GM23338 (cell line): ENCODE measurements at places on chromosomes 13 and 19.
A peak's percentile ranks its signal among the peaks of the same experiment; 100 is the strongest.

DNA sequence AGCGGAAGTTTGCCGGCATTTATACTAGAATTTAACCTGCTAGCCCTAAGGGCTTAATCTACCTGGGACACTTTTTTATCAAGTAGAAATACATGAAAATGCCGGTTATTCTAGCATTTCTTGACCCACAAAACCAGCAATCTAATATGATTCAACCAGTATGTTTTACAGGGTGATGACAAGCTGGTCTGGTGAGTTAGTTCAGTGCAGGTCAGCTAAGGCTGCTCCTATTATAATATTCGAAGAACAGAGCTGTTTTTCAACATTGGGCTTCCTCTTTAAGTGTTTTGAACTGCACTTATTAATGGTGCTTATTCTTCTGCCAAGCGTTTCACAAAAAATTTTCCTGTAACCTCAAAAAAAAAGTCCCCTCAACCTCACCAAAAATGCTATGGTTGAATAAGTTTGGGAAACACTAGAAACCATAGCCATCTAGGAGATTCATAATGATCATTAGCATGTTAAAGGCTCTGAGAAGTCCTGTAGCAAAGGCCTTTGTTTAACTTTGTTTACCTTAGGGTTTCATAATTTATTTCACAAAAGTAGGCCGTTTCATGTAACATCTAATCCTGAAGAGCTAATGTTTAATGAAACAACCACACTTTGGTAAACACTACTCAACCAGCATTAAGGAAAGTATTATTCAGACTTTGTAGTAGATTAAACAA is 526.6 kb downstream of the KLF12 start:
- no peaks in the 10 kb centered on the region for H3K36me3 ChIP-seq
- no peaks in the 10 kb centered on the region for H3K4me1 ChIP-seq
- no peaks in the 10 kb centered on the region for H3K27me3 ChIP-seq
- H3K27ac ChIP-seq: no peak overlapping the region
- no peak for DNase-seq

DNA sequence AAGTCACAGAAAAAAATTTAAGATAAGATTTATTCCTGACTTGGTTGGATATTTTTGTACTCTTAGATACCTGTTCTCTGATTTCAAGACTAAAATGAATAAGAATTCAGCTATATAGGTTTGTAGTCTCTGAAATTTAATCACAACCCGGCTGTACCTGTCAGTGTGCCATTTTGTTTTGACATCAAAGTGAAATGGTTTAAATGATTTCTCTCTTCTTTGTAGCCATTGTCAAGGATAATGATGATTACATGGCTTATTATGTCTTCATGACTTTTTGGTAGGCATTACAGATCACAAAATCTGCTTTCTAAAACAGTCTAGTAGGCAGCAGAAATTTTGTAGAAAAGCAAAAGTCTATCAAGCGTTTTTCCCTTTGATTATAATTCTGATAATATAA is 72.5 kb downstream of the PCDH17 start:
- no peaks in the 10 kb centered on the region for H3K27me3 ChIP-seq
- H3K27ac ChIP-seq: no peak overlapping the region
- no peak for DNase-seq
- H3K36me3 ChIP-seq: no peaks in the 10 kb centered on the region
- no peaks in the 10 kb centered on the region for H3K4me1 ChIP-seq
- H3K4me3 ChIP-seq: no peak overlapping the region

GRCh38 chr13:80255946-80256345 is 85.0 kb downstream of the SPRY2 start:
- no peaks in the 10 kb centered on the region for H3K36me3 ChIP-seq
- no peak overlapping the region for H3K27ac ChIP-seq
- no peaks in the 10 kb centered on the region for H3K27me3 ChIP-seq
- H3K4me1 ChIP-seq: no peaks in the 10 kb centered on the region

DNA sequence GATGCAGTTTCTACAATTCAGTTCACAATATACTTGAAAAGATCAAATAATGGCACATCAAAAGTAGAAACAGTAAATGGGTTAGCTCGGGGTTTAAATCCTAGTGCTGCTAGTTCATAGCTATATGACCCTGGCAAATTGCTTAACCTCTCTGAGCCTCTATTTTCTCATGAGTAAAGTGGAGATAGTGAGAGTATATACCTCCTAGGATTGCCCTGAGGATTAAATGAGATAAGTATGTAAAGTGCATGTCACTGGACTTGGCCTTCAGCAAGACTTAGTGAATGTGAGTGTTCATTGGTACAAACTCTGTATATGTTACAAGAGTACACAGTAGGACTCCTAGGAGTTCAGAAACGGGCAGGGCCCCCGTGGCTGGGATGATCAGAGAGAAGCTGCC is 248.3 kb downstream of the DLEU7 start:
- H3K4me1 ChIP-seq: peaks cover 15% of the 10 kb centered on the region
- DNase-seq: no peak
- H3K36me3 ChIP-seq: no peaks in the 10 kb centered on the region
- no peak overlapping the region for H3K4me3 ChIP-seq
- no peaks in the 10 kb centered on the region for H3K27me3 ChIP-seq
- no peak overlapping the region for H3K27ac ChIP-seq

DNA sequence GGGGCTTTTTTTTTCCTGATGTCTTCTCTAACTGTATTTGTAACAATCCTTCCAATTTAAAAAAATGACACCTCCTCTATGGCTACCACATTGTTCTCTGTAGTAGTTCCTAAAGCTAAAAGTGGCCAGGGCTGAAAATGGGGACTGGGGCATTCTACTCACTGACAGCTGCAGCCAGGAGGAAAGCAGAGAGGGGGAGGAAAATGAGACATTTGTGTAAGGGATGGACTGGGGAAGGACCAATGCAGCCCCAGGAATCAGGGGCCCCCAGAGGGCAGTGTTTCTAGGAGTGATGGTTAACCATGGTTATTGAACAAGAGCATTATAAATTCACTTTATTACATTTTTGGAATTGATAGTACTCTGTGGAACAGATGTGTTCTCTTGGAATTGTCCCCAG is 34.3 kb upstream of the C1QTNF9 start:
- H3K4me3 ChIP-seq: no peak overlapping the region
- no peak for DNase-seq
- H3K4me1 ChIP-seq: 0 out of 2 replicates have a peak, but pooled peaks cover 5% of the 10 kb centered on the region
- no peak overlapping the region for H3K27ac ChIP-seq
- H3K27me3 ChIP-seq: no peaks in the 10 kb centered on the region
- H3K36me3 ChIP-seq: no peaks in the 10 kb centered on the region

GRCh38 chr13:64579331-64579730 is 2650.8 kb downstream of the PCDH9 start:
- H3K4me1 ChIP-seq: no peaks in the 10 kb centered on the region
- H3K36me3 ChIP-seq: no peaks in the 10 kb centered on the region
- no peaks in the 10 kb centered on the region for H3K27me3 ChIP-seq
- no peak overlapping the region for H3K27ac ChIP-seq
- no peak overlapping the region for H3K4me3 ChIP-seq
- DNase-seq: no peak

GRCh38 chr19:43501661-43502418 is 2.7 kb downstream of the PHLDB3 start:
- no peak overlapping the region for H3K27ac ChIP-seq
- H3K4me1 ChIP-seq: peaks cover 12% of the 10 kb centered on the region; the same call in 1 of the 2 replicates
- DNase-seq: peak; percentile 94
- peak overlapping the region; percentile 97 for H3K4me3 ChIP-seq
- H3K27me3 ChIP-seq: peaks cover 23% of the 10 kb centered on the region
- H3K36me3 ChIP-seq: no peaks in the 10 kb centered on the region; the same call in 1 of the 2 replicates

- DNase-seq: no peak
- H3K27ac ChIP-seq: peak within 1 kb of the TSS; percentile 75
- H3K4me1 ChIP-seq: peaks cover 29% of the 10 kb centered on the region
- peaks cover 5% of the 10 kb centered on the region; the same call in 1 of the 2 replicates for H3K36me3 ChIP-seq
These were observed at the start of gene HCST for GRCh38 chr19:35901854-35902661. HCST (plus strand) TSS chr19:35902529; CDS start chr19:35902594, 65 bp downstream.

GRCh38 chr19:29245215-29245614 is 32.3 kb upstream of the UQCRFS1 start:
- H3K27me3 ChIP-seq: no peaks in the 10 kb centered on the region
- H3K27ac ChIP-seq: no peak overlapping the region
- H3K4me1 ChIP-seq: no peaks in the 10 kb centered on the region; the same call in 1 of the 2 replicates
- no peak for DNase-seq
- H3K4me3 ChIP-seq: no peak overlapping the region

DNA sequence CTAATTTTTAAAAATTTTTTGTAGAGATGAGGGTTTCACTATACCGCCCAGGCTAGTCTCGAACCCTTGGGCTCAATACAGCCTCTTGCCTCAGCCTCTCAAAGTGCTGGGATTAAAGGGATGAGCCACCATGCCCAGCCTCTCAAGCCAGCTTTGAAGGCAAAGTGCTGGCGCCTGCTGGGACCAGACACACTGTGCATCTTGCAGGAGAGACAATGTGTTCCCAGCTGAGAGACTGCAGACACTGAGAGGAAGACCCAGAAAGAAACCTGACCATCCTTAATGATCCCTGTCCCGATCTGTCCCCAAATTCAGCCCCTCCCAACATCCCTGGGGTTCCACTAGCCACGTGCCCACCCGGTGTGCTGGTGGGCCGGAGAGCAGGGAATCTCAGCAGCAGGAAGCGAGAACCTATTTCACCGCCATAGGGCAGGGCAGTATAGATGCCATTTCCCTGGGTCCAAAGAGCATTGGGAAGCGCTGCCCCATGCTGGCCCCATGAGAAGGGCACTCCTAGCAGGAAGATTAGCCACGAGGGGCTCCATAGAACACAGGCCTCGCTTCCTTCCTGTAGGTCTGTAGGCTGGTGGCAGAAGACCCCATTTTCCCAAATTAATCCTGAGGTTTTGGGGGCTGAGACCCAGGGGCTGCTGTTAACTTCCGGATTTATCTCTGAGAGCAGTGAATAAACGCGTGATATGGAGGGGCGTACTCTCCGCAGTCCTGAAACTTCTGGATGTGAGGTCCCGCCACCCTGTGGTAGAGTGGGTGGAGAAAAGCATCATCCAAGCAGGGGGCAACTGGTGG is 968 bp downstream of the RAVER1 start:
- no peaks in the 10 kb centered on the region for H3K27me3 ChIP-seq
- peaks cover 11% of the 10 kb centered on the region; the same call in 1 of the 2 replicates for H3K36me3 ChIP-seq
- peaks cover 13% of the 10 kb centered on the region; the same call in 1 of the 2 replicates for H3K4me1 ChIP-seq
- no peak overlapping the region for H3K27ac ChIP-seq
- peak overlapping the region; percentile 99 for H3K4me3 ChIP-seq

DNA sequence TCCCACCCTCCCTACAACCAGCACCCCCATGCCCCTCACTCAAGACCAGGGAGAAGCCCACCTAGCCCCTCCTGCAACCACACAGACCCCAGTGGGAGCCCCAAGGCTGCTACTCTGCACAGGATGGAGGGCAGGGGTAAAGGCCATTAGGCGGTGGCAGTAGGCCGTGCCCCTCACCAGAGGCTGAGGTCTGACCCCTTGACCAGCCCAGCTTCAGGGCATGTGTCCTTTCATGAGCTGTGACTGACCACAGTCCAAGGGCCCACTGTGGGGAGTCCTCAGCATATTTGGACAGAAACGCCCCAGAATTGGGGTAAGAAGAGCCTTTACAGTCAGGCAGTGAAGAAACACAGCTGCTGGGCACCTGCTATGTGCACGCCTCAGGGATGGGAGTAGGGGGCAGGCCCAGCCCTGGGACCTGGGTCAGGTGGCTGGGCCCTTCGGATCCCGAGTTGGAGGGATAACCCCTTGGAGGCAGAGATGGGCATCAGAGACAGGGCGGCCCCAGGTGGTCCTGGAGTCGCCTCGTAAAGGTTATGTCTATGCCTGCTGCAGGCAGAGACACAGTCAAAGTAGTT is 1.7 kb upstream of the RPS5 start:
- DNase-seq: no peak
- H3K27me3 ChIP-seq: no peaks in the 10 kb centered on the region
- H3K4me1 ChIP-seq: peaks cover 13% of the 10 kb centered on the region
- H3K36me3 ChIP-seq: peaks cover 20% of the 10 kb centered on the region

GRCh38 chr13:101755228-101755887 is 302.9 kb downstream of the ITGBL1 start:
- peaks cover 29% of the 10 kb centered on the region for H3K4me1 ChIP-seq
- no peak for DNase-seq
- no peak overlapping the region for H3K27ac ChIP-seq
- no peak overlapping the region for H3K4me3 ChIP-seq
- H3K27me3 ChIP-seq: no peaks in the 10 kb centered on the region

GRCh38 chr19:7690779-7691258 is 10.2 kb downstream of the TRAPPC5 start:
- H3K36me3 ChIP-seq: no peaks in the 10 kb centered on the region
- H3K4me1 ChIP-seq: no peaks in the 10 kb centered on the region; the same call in 1 of the 2 replicates
- 0 out of 2 replicates have a peak, but pooled peaks cover 2% of the 10 kb centered on the region for H3K27me3 ChIP-seq
- H3K27ac ChIP-seq: no peak overlapping the region
- DNase-seq: no peak

DNA sequence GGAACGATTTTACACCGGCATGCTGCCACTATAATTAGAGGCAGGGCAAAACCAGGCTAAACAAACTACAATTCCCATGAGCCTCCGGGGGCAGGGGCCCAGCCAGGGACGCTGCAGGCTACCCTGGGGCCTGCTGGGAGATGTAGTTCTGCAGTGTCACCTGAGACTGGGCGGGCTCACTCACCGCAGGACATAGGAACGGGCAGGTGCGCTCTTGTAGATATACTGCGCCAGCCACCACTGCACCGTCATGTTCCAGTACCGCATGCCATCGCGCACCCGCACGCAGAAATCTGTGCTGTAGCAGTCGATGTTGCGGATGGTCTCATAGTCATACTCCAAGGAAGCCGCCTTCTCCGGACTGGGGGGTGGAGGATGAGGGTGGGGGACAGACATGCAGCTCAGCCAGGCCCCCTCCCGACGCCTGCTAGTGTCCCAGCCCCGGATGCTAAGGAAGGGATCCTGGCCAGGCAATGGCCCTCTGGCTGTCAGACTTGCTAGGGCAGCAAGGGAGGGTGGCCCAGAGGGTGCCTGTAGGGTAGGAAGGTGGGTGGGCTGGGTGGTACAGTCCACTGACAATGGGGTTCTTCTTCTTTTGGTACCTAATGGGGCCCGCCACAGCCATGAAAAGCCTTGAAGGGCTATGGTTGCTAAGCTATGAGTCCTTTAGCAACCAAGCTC is 5.8 kb upstream of the TMC4 start:
- peak overlapping the region; percentile 27; the same call in 1 of the 2 replicates for H3K4me3 ChIP-seq
- DNase-seq: peak; percentile 91
- H3K4me1 ChIP-seq: peaks cover 2% of the 10 kb centered on the region; the same call in 1 of the 2 replicates
- peaks cover 9% of the 10 kb centered on the region; the same call in 1 of the 2 replicates for H3K36me3 ChIP-seq
- no peak overlapping the region for H3K27ac ChIP-seq

DNA sequence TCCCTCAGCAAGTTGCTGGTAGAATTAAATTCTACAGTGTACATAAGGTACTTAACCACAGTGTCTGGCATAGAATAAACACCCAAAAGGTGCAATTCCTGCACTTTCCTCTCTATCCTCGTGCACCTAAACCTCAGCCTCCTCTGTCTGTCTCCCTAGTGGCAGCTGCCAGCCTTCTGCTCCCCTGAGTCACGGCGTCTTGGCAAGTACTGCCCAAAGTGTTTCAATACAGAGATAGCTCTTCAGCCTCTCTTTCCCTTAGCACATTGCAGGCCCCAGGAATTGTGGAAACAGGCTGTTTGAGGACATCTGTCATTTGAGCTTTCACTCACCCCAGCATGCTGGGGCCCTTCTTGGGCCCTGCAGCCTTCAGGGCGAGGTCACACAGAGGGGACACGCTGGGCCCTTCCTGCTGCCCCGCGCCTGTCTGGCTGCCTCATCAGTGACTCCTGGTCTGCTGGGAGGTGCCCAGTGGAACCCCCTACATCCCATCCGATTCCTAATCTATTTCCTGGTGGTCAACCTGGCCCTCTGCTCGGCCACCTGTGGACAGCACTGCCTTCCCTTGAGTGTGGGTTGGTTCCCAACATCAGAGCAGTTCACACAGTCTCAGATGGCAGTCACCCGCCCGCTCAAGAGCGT is 19.3 kb downstream of the COL4A2 start:
- H3K27ac ChIP-seq: peak overlapping the region; percentile 89
- H3K4me3 ChIP-seq: peak overlapping the region; percentile 10; the same call in 1 of the 2 replicates
- DNase-seq: no peak
